ENCODE measurements at places on chromosomes 5 and 9. TPM values are rescaled to one million over a fixed set of nuclear protein-coding genes. Genes with fewer than 3 reads are reported as not detected.

DNA sequence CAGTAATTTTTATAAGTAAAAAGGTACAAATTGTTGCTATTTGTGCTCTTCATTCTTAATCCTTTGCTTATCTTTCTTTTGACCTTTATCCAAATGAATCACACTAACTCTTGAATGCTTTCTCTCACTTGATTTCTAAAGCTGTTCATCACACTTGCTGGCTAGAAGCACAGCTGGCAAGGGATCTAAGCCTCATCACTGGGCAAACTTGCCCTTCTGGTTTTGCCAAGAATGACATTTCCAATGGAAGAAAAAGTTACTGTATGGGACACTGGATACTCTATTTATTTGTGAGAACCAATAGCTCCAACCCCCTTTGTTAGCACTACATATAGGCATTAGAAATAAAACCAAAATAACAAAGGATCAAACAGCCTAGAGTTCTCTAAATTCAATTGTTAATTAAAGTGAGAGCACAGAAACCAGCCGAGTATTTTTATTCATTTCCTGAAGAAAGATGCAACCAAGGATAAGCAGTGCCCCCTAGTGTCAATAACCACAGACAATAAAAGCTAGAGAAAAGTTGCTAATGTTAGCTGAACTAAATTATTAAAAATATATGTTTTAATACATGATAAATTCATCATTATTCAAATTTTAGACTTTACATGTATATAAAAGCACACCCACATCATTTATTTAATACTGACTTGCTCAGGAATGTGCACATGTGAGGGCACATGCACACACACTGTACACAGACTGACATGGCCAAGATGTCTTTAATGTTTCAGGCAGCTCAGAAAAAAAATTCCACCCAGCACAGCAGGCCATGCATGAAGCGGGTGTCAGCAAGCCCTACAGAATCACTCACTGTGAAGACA lies 59.8 kb upstream of the POU5F2 start:
- peak; percentile 2 for DNase-seq

The PPP3R2 gene
- not detected for polyA plus RNA-seq

DNA sequence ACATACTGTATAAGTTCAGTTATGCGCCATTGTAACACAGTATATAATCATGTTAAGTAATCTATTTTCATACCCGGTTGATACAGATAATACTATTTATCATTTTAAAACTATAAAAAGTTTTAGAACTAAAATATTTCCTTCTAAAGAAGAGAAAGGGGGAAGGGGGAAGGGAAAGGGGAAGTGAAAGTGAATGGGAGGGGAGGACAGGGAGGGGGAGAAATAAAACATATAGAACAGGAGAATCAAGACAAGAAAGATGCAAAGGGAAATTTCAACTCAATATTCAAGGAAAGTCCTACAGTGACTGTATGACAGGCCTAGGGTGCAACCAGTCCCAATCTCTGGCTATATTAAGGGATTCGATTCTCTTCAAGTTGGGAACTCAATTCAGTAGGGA lies 1278.8 kb downstream of the MAT2B start:
- no peak for DNase-seq

DNA sequence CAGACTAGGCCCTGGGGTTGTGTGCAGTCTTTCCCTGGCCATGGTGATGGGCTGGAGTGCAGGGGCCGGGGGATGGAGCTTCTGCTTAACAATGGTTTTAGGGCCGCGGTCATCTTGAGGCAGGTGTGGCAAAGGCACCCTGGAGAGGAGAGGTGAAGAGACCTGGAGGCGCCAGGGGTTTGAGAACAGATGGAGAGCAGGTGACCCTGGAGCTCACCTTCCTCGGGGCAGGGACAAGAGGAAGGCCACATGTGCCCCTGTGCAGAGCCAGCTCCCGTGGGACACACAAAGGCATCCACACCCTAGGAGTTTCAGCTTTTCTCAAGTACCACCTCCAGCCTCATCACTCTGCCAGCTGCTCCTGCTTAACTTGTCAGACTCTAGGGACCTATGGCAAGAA lies 46.4 kb upstream of the SH3GL2 start:
- no peak for DNase-seq

The GLRX gene
- polyA plus RNA-seq = 186 TPM

GRCh38 chr5:1722877-1723276 lies 76.8 kb downstream of the MRPL36 start:
- no peak for DNase-seq

The FGF10 gene
- not detected for polyA plus RNA-seq

DNA sequence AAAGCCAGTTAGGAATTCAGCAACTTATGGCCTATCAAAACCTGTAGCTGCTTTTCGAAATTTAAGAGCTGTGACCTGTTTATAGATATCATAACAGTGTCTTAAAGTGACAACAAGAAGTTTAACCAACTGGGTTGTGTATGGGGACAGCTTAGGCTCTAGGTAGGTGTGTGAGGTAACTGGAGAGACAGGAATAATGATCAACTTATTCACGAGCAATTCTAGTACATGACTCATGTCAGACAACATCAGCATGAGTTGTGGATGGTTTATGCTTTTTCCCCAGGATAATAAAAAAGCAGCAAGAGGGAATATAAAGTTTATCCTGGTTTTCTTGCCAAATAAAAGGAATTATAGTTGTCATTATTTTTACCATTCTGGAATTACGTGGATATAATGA lies 88.6 kb downstream of the GDNF start:
- DNase-seq = no peak

GRCh38 chr5:149387081-149387631 lies 8.1 kb upstream of the IL17B start:
- no peak for DNase-seq

DNA sequence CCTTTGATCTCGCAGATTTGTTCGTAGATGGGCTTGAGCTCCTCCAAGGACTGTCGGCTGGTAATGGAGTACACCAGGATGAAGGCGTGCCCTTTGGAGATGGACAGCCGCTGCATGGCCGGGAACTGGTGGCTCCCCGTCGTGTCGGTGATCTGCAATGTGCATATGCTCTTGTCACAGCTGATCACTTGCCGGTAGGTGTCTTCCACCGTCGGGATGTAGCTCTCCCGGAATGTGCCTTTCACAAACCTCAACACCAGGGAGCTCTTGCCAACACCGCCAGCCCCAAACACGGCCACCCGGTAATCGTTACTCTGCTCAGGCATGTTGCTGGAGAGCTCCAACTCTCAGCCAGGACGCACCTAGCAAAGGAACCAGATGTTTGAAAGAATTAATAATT lies 29.1 kb downstream of the DIRAS2 start:
- DNase-seq = no peak

- no peak for DNase-seq
Measured at GRCh38 chr9:133460405-133461175, 812 bp downstream of the CACFD1 start.

GRCh38 chr5:166795756-166796155 lies 1495.7 kb upstream of the WWC1 start:
- DNase-seq = no peak

The TRMO gene
- polyA plus RNA-seq = 15.9 TPM

- no peak for DNase-seq
Measured at GRCh38 chr9:129860653-129861446, 25.6 kb downstream of the USP20 start.

The SPOCK1 gene
- 0.27 TPM for polyA plus RNA-seq

The LHX3 gene
- polyA plus RNA-seq = not detected

- peak; percentile 82 for DNase-seq
Measured at GRCh38 chr5:134554319-134555222, 29.1 kb downstream of the JADE2 start.

The CER1 gene
- not detected for polyA plus RNA-seq

- DNase-seq = no peak
Measured at GRCh38 chr5:16350816-16351215, 114.8 kb downstream of the ZNF622 start.

GRCh38 chr5:109762821-109763220 lies 73.1 kb downstream of the MAN2A1 start:
- no peak for DNase-seq

DNA sequence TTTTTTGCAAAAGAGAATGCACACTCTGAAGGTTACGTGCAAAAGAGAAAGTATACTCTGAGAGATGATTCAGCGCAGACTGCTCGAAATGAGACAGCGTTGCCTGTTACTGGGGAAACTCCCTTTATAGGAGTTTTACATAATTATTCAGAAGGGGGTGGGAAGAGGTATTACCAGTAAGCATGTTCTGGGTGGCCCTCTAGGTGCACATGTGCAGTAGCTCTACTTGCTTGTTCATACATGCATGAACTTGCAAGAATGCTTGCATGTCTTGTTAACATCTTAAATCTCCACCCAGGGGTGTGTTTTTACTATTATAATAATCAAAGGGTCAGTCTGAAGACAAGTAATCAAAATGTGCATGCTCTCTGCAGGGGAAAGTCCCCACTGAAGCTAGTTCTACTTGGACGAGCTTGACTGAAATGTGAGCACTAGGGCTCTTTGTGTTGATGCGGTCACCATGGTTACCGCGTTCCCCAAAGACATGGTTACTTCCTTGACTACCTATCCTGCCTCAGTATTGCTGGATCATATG lies 75.5 kb downstream of the SGCD start:
- peak; percentile 87 for DNase-seq

- no peak for DNase-seq
Measured at GRCh38 chr5:3377176-3377575, 218.5 kb upstream of the IRX1 start.

- DNase-seq = no peak
Measured at GRCh38 chr9:132409828-132410528, at the start of gene CFAP77. Gene CFAP77, plus strand, starts transcription at chr9:132410211. Its CDS starts 61 bp downstream, at chr9:132410272.

DNA sequence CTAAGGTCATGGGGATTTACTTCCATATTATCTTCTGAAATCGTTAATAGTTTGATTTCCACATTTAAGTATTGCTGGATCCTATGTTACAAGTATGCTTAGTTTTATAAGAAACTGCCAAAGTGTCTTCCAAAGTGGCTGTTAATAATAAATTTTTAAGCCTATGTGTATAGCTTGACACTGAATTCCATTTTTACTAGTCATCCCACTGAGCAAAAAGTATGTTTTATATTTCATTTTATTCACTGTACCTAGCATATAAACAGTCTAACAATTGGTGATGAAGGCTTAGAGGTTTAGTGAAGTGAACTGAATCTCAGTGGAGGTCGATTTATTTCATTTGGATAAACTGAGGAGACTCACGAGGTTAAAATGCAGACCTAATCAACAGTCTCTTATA lies 174.6 kb downstream of the ADAMTS6 start:
- DNase-seq = no peak

DNA sequence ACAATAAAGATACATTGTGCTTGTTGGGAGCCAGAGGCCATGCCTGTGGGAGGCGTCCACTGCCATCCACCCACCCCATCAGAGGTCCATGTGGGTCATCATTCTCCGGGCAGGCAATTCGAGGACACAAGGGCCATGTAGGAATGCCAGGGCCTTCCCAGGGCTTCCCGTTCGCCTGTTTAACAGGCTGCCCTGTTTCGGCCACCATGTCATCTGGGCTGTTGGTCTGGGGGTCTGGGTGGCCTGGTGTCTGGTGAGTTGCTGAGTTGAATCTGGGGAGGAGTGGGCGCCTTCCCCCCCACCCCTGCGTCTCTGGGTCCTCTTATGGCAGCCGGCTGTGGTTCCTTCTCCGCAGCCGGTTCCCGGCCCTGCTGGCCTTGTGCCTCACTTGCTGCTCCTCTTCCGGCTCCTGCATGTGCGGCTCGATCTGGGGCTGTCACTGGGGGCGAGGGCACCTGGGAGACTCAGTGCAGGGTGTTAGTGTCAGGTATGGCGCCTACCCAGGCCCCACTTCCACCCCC lies 117.4 kb downstream of the WNK2 start:
- no peak for DNase-seq

DNA sequence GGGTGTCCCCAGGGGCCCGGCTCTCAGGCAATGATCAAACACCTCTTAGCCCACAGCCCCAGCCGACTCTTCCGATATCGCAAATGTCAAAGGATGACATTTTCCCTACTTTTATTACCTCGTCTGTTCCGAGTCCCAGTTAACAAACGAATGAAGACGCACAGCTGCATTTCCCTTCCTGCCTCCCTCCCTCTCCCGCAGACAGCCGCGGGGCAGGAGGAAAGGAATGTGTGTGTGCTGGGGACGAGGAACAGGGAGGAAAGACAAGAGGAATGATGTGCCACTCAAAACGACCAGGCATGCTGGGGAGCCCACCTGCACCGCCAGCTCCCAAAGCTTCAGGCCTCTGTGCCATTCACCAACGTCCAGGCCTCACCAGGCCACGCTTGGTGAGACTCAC lies 125.9 kb upstream of the SARDH start:
- no peak for DNase-seq

DNA sequence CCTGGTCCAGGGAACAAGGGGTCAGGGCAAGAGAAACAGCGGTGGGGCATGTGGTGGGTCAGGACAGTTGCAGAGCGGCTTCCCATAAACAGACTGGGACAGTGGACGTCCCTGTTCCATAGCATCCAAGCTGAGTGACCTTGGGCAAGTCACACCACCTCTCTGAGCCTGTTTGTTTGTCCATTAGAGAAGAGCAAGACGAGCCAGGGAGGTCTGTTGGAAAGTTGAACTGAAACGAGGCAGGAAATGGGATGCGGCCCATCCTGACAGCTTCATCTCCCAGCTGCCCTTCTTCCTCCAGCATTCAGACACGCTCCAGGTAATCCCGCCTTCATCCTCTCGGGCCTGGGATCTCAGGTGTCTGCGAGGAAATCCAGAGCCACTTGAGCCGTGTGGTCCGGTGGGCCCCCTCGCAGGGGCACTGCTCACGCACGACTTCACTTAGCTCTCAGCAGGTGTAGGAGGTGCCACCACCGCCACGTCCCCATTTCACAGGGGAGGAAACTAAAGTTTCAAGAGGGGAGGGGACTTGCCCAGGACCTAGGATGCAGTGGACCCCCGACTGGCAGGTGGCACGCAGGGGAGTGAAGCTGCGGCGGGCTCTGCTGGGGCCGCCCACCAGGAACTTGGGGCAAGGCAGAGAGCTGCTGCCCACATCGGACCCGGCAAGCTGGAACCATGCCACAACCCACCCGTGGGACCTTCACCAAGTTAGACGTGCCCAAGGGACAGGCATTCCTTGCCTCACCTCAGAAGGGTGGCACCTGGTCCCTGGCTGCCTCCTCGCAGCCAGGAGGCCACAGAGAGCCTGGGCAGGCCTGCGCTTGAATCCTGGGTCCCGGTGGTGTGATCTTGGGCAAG lies 13.0 kb downstream of the PTGES2 start:
- DNase-seq = no peak

DNA sequence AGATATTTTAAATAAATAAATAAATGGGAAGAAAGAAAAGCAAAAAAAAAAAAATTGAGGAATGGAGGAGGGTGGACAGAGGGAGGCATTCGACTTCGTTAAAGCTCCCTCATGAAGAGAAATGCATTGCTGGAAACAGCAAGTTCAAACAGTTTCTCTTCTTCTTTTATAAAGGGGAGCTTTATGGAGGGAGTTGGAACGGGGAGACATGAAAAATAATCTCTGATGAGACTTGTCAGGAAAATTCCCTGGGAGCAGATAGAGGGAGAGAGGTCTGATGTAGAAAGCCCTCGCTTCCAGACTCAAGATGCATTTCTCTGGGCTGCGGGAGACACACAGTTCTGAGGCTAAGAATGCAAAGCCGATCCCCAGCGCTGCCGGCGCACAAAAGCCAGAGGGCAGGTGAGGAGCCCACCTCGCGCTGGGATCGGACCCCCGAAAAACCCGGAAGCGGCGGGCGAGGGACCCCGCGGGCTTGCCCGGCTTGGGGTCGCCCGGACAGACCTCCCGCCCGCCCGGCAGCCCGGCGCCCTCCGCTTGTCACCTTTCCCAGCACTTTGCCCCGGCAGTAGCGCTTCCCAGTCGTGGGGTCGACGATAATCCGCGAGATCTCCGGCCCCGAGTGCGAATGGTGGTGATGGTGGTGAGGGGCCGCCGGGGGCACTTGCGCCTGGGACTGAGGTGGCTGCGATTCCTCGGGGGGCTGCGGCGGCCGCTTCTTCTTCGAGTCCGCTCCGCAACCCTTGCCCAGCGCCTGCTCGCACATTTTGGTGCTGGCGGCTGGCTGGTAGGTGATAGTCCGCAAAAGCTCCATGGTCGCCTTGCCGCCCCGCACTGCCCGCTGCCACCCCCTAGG lies 512 bp downstream of the PLK2 start:
- no peak for DNase-seq

The PCDHA13 gene
- not detected for polyA plus RNA-seq

The HSPB3 gene
- polyA plus RNA-seq = not detected
